T1000 (cell line): ENCODE measurements at places on chromosomes 4 and X.
A peak's percentile ranks its signal among the peaks of the same experiment; 100 is the strongest.

DNA sequence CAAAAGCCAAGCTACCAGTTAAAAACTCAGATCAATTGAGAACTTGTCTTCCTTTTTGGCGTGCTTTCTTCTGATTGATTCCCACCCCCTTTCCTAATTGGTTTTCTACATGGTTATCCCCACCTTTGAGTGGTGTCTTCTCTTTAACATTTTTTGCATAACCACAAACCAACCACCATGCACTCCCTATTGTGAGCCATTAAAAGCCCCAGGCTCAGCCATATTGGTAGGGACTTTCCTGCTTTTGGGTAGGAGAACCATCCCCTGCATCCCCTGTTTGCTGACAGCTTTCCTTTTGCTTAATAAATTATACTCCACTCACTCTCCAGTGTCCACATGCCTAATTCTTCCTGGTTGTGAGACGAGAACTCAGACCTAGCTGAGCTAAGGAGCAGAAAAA lies 1651.4 kb upstream of the IGFBP7 start:
- no peak for DNase-seq

DNA sequence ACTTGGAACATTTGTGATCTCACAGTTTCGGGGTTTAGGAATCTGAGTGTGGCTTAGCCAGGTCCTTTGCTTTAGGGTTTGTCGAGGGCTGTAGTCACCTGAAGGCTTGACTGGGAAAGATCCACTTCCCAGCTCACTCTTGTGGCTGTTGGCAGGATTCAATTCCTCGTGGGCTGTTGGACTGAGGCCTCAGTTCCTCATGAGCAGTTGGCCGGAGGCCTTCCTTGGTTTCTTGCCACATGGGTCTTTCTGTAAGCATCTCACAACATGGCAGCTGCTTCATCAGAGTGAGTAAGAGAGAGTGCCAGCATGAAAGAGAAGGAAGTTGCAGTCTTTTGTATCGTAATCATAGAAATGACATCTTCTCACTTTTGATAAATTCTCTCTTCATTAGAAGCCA lies 11.1 kb downstream of the TXLNG start:
- DNase-seq: no peak

DNA sequence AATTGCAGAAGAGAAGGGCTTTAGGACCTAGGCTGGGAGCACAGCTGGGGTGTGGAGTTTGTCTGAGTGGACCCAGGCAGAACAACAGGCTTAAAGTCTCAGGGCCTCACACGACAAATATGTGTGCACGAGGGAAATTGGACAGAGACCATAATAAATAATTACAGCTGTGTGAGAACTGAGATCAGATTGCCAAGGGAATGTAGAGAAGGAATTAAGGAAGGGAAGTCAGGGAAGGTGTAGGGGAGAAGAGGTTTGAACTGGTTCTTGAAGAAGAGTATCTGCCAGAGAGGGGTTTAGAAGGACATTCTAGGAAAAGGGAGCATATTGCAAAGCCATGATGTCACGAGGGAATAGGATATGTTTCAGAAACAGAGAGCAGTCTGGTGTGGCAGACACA lies 120.7 kb upstream of the TSPAN5 start:
- no peak for DNase-seq

DNA sequence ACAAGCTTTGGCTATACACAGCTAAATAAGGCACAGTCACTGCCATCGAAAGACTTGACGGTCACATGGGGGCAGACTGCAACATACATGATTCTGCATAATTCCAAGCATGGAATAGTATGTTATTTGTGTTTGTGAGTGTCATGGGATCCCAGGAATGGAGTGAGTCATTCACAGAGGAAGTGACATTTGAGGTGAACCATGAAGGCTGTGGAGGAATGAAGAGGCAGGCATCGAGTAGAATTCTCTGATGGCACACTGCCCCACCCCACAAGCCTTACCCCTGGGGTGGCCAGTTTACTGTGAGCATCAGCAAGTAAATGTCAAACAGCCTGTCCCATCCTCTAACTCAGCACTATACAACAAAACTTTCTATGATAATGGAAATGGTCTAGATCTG lies 619.7 kb downstream of the MID1IP1 start:
- DNase-seq: no peak

- no peak for DNase-seq
Observed at GRCh38 chr4:73901031-73901430, 31.8 kb downstream of the CXCL1 start.

GRCh38 chr4:52687696-52688095 lies 28.6 kb upstream of the USP46 start:
- no peak for DNase-seq

- no peak for DNase-seq
Observed at GRCh38 chr4:183842129-183842528, 63.0 kb upstream of the STOX2 start.

DNA sequence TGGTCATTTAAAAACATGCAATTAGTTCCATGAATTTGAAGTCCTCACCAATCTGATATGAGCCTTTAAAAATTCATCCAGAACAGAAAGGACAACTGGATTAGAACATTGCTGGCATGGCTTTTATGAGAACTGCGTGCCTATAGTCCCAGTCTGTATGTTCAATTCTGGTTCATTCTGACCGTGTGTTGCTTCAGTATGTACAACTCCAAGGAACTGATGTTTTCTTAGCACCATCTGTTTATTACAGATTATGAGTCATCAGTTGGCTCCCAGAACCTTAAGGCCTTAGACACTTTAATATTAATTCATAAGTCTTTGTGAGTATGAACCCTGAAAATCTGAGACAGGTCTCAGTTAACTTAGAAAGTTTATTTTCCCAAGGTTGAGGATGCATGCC lies 115.0 kb downstream of the CEP44 start:
- DNase-seq: no peak

- DNase-seq: no peak
Observed at GRCh38 chrX:70231666-70232065, 2.8 kb upstream of the AWAT1 start.

GRCh38 chrX:111650845-111651244 lies 30.1 kb upstream of the ALG13 start:
- DNase-seq: no peak

GRCh38 chrX:110132450-110133114 lies 129.7 kb downstream of the TMEM164 start:
- no peak for DNase-seq

DNA sequence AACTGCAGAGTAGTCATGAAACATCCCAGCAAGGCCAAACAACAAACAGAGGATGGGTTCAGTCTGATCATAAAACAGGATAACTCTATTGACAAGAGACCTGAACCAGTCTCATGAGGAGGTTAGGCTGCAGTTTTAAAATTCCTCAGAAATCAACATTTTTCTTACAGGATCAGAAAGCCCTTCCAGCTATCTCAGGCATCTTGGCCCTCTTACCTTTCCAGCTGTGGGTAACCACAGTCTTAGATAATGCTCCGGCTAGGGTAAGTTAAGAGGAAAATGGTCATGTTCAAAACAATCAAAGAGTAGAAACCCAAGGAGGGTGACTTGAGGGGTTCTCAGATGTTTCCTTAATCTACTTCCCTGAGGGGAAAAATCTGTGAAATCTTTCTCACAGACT lies 5.1 kb downstream of the CTSO start:
- DNase-seq: no peak

DNA sequence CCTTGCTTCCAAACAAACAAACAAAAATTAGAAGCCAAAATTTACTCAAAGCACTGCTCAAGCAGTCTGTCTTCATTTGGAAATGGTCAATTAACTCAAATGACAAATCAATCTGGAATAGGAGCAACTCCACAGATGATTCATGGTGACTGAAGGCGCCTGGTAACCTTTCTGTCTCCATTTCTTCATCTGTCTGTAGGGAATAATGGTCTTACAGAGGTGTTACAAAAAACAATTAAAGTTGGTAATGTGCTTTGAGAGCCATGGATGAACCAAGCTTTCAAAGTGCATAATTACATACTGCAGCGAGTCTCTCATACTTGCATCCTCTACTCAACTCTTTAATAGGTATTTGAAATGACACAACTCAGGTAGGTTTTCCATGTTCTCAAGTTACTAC lies 38.3 kb upstream of the STAG2 start:
- DNase-seq: no peak

GRCh38 chr4:41802590-41802989 lies 54.1 kb upstream of the PHOX2B start:
- DNase-seq: no peak

DNA sequence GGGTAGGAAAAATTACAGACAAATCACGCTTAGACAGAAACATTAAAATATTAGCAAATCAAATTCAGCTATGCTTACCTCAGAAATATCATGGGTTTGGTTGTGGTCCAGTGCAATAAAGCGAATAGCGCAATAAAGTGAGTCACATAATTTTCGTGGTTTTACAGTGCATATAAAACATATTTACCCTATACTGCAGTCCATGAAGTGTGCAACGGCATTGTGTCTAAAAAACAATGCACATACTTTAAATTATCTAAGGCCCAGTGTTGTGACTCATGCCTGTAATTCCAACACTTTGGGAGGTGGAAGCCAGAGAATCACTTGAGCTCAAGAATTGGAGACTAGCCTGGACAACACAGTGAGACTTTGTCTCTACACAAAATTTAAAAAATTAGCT lies 195.7 kb upstream of the IL1RAPL1 start:
- DNase-seq: no peak

DNA sequence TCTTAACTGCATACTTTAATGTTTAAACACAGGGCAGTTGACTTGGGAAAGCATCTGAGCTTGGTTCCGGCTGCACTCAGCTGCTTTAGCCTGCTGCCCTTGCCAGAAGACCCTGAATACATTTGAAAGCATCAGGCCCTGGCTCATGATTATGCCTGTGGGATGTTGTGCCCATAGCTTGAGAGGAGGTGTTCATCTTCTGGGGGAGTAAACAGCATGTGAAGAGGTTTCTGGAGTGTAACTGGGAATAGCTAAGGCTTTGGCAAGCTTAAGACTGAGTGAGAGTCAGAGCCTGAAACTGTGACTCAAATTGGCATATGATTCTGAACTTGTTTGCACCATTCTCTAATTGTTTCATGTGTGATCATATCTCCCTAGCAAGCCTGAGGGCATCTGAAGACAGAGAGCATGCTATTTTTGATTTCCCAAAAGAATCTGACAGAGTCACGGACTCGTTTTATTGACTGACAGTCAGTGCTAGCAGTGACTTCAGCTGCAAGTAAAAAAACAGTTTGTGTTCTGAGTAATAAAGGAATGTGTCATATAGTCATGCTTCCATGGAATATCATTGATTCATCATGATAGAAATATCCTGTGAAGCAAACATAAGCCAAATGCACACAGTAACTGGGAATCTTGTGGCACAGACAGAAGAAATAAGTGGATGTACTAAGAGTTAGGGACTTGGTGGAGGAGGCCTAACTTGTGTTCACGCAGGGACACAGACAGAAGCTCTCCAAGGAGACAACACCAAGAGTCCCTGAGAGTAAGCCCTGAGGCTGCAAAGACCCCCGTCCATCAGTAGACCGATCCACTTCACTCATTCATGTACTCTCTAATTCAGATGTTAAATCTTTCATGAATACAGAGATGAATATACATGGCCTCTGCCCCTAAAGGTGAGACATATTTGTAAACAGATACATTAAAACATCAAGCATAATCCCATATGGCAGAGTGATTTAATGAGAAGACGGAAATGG lies 100.7 kb downstream of the SYNPO2 start:
- DNase-seq: peak; percentile 70

DNA sequence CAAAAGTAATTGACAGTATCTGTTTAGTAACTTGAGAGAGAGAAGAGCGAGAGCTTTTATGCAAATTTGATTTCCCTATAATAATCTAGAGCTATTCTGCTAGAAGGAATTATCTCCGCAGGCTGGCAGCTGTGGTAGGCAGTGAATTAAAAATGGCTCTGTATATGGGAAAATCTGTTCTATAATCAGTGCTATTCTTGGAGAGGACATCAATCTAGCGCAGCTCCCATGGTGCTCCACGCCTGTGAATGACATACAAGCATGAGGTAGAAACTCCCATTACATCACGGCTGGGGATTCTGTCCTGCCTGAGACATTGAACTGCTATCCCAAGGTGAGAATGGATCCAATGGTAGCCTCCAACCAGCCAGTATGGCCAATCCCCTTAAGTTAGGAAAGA lies 179.0 kb downstream of the DHX15 start:
- no peak for DNase-seq

GRCh38 chrX:63818156-63818555 lies 33.1 kb upstream of the ARHGEF9 start:
- DNase-seq: no peak

DNA sequence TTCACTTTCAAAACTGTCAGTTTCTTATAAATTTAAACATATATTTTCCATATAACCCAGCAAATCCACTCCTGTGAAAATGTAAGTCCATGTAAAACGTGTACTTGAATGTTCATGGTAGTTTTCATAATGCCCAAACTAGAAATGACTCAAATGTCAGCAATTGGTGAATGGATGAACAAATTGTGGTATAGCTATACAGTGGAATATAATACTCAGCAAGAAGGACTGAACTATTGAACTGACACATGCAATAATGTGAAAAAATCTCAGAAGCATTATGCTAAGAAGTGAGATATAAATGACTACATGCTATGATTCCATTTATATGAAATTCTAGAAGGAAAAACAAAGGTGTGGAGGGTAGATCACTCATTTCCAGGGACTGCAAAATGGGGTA lies 52.2 kb downstream of the USP53 start:
- no peak for DNase-seq

DNA sequence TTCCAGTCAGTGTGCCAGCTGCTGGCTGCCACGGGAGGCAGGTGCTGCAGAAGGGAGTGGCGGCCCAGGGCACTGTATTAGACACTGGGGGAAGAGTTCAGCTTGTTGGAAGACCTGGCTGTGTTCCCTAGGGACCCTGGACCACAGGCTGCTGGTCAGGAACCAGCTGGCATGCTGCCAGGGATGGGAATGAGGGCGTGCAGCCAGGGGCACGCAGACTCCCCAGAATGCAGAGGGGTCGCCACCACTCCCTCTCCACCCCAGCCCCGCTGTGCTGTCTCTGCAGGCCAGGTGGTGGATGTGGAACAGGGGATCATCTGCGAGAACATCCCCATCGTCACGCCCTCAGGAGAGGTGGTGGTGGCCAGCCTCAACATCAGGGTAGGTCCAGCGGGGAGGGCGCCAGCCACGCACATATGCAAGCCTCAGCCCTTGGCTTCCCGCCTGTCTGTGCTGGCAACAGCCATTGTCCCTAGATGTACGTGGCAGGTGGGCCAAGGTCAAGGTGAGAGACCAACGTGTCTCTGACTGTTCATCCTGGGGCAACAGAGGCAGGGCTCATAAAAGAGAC lies 12.3 kb downstream of the ABCD1 start:
- no peak for DNase-seq

- no peak for DNase-seq
Observed at GRCh38 chr4:138185859-138186645, 56.1 kb downstream of the SLC7A11 start.

- no peak for DNase-seq
Observed at GRCh38 chrX:119999087-119999634, 55.6 kb upstream of the NKAP start.

DNA sequence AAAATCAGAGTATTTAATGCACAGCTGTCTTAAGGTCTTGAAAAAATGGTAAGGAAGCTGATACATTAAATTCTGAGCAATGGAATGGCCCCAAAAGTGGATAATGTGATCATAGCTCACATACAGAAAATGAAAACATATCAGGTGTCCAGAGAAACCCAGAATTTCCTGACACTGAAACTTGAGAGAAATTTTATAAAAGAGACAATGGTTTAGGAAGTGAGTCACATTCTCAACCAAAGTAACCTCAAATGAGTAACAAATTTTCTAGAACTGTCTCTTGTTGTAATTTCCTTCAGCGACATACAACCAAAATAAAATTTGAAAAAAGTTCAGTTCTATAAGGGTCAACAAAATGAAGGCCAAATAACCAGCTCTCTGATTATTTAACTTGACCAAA lies 37.4 kb upstream of the PACRGL start:
- no peak for DNase-seq
